ENCODE measurements at places on chromosomes 2 and 18.

DNA sequence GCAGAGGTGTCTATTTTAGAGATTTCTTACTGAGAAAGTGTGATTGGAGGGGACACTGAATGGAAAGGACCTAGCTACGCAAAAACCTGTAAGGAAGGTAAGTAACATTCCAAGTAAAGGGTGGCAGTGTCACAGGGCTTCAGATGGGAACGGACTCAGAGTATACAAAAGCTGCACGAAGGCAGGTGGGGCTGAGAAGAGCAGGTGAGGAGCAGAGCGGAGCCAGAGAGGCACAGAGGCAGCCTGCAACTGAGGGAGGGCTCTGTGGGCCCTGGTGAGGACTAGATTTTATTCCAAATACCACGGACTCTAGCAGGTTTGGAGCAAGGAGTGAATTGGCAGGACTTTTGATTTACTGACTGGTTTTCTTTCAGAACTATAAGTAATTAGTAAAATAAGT, 331.3 kb upstream of the PKDCC start:
- no peak for DNase-seq

GRCh38 chr2:224032283-224032682, 6.8 kb downstream of the SERPINE2 start:
- no peak for DNase-seq

GRCh38 chr2:173145454-173145853, 69.8 kb downstream of the MAP3K20 start:
- no peak for DNase-seq

DNA sequence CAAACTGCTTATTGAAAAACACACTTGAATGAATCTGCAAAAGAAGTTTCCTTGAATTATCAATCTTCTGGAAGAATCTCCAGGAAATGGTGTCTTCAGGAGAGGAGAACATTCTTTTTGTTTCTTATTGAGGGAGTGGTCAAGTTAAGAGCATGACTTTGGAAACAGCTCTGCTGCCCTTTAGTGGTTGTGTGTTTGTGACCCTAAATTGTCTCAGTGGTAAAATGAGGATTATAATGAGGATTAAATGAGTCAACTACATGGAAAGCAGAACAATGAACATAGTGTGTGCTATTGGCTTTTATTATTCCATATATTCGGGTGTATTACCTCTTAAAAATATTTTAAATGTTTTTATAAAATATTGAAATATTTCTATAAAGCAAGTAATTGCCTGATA, 44.8 kb upstream of the TANC1 start:
- no peak for DNase-seq

DNA sequence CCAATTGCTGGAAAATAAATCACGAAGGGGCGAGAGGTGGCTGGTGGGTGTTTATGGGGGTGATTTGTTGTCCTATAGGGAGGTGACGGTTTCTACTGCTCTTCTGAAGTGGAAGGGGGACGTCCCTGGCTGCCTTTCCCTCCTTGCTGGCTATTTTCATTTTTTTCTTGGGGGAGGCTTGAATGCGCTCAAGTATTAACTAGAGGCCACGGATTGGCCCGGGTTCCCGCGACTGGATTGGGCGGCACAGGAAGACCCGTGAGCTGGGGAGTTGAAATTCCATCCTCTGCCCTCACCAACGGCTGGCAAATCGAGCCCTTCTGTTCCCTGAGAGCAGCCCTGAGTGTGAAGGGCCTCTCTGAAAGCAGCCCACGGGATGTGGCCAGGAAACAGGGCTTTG, 176.5 kb upstream of the SPRED2 start:
- no peak for DNase-seq

DNA sequence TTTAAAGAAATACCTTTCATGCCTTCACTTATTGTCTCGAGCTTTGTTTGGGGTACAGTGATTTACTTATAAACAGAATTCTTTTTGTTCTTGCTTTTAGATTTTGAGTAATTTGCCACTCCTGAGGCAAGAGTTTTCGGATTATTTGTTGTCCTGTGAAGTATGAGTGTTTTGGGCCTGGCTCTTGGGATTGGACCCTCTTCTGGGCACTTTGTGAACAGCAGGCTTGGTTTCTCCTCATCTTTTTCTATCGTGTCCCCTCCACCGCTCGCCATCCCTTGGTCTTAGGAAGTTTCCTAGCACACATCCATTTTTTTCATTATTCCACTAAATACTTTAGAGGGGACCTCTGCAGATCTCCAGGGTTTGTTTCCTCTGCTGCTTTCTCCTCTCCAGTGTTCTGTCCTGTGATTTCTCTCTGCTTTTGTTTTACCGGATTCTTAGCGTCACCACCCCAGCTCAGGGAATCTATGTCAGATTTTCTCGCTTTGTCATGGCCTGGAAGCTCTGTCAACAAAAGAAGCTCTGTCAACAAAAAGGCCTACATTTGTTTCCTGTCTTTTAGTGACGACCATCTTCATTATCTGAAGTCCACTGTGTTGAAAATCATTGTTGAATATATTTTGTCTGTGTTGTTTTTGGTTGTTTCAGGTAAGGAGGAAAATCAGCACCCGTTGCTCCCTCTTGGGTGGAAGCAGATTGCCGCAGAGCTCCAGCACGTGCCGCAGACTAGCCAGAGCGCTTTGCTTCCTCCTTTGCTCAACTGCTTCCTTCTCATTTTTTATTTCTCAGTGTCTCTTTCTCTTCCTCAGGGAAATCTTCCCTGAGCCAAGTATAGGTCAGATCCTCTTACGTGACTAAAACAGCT, 27.8 kb downstream of the ANKRD62 start:
- no peak for DNase-seq
